Adrenal gland (tissue), 19 donors: ENCODE measurements at places on chromosomes 3 and 15. TPM values are rescaled to one million over a fixed set of nuclear protein-coding genes. Genes with fewer than 3 reads are reported as not detected.

TRH gene
- polyA plus RNA-seq: not detected

RNF7 gene
- polyA plus RNA-seq: 247 TPM

EPB42 gene
- polyA plus RNA-seq: not detected

SYNM gene
- 11.1 TPM for polyA plus RNA-seq

CORO2B gene
- 4.2 TPM for polyA plus RNA-seq

CHL1 gene
- polyA plus RNA-seq: 0.80 TPM

GPR149 gene
- polyA plus RNA-seq: not detected
